ENCODE measurements at places on chromosomes 6 and 20.

DNA sequence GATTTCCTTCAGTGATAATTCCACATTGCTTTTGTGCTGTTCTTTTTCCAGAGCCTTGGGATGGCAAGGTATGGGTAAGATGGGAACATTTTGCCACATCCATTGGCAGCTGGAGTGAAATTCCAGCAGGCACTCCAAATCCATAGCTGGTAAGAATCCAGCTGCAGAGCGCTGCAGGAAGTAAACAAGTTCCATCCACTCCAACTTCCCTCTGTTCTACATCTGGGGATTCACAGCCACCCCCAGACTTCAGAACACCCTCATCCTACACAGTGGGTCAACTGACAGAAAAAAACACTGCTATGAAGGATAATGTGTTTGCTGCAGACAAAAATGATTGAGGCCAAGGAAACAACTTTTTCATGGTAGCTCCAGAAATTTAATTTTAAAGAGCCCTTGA, 747.8 kb downstream of the MAFB start:
- no peak for DNase-seq

GRCh38 chr20:57990396-57990987, 238.0 kb downstream of the ANKRD60 start:
- DNase-seq, result no peak

GRCh38 chr6:36752886-36753506, 55.4 kb downstream of the RAB44 start:
- peak; percentile 15 for DNase-seq

- no peak for DNase-seq
Observed at GRCh38 chr6:32956176-32956575, 3.3 kb upstream of the HLA-DMA start.

- DNase-seq, result no peak
Observed at GRCh38 chr6:167907837-167908681, 81.3 kb downstream of the AFDN start.

DNA sequence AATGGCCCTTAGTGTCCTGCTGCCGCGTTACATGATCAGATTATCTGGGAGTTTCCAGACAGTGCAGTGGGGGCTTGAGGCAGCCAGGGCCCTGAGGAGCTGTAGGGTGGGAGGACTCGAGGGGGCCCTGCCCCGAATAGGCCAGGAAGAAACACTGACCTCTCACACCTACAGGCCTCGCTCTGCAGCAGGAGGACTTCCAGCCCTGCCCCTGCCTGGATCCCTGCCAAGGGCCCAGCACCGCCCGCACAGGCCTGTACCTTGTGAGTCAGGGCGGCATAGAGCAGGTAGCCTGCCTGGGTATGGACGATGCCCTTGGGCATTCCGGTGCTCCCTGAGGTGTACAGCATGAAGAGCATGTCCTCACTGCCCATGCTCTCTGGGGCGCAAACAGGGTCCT, 30.1 kb upstream of the APMAP start:
- DNase-seq, result no peak

DNA sequence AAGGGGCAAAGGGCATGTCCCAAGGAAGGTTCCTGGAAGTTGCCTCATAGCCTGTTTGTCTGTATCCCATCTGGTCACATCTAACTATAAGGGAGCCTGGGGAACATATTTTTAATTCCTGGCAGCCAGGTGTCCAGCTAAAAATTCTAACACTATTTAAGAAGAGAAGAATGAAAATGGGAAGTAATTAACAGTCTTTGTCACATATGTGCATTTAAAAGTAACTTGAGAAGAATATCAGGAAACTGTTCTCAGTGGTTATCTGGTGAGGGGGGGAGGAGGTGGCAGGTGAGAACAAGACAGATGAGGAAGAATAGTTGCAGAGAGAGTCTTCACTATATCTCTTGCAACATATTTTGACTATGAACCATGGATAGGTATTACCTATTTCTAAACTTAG, 75.5 kb upstream of the ELOVL5 start:
- no peak for DNase-seq

DNA sequence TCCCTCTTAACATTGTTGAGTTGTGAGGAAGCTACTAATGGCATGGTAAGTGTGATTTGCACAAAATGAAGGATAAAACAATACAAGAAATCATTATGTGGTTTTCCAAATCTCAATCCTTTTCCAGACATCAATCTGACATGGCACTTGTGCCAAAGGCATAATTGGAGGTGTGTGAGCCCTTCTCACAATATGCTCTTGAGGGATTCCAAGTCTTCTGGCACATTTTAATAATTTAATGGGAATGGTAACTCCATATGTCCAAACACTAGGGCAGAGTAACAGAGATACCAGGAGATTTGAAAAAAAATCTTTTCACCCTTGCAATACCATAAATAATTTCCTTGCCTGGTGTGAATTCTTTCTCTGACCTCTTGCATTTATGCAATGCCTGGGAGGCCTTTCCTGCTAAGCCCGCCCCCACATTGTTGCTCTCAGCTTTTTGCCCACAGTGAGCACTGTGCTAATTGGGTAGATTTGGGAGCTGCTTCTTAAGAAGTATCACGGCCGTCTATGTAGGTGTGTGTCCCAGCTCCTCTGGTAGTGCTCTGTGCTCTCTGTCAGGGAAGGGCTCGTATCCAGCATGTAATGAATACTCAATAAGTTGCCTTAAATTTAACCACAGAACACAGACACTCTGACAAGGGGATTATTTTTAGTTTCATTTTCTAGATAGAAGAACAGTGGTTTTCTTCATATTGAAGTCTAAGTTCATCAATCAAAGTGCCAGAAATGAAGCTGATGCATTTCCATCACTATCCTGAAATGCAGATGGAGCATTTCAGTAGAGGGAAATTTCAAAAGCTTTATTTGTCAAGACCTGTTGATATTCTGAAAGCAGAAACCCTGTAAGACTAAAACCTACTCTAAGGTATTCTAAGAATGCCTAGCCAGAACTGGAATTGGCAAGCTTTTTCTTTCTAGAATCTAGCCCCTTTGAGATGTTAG, 54.4 kb upstream of the CEP85L start:
- peak; percentile 58 for DNase-seq

- DNase-seq, result no peak
Observed at GRCh38 chr6:19664878-19665612, 172.1 kb upstream of the ID4 start.

DNA sequence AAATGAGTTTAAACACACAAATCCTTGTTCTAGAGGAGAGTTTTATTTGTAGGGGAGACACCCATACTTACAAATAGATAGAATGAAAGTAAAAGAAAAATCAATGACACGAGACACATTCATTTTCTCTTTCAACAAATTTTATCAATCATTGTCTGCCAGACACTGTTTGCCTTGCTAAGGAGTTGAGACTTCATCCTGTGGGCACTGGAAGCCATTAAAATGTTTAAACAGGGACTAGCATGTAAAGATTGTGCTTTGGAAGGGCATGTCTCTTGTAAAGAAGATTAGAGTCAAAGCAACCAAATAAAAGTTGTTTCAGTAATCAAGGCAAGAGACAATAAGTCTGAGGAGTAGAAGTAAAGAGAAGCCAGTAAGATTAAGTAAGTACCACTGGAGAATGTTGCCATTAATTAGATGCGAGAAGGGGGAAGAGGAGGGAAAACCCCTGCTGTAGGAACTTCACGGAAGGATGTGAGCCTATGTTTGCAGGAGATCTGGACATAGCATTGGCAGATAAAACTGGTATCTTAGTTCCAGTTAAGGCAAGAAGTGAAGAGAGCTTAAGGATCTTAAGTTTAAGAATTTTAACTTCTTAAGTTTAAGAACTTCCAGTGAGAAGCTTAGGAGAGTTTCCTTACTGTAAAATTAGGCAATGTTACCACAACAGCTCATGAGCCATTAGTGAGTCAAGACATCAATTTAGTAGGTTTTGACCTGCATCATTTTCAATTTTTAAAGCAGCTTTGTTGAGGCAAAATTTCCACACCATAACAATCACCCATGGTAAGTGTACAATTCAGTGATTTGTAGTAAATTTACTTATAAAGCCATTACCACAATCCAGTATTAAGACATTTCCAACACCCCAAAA, 117.0 kb upstream of the UST start:
- no peak for DNase-seq

- DNase-seq, result peak; percentile 61
Observed at GRCh38 chr6:127907960-127908640, 7.2 kb upstream of the THEMIS start.

- no peak for DNase-seq
Observed at GRCh38 chr20:57211908-57212533, 54.4 kb downstream of the BMP7 start.

- peak; percentile 32 for DNase-seq
Observed at GRCh38 chr20:58847463-58847862, 3.2 kb downstream of the GNAS-AS1 start.

DNA sequence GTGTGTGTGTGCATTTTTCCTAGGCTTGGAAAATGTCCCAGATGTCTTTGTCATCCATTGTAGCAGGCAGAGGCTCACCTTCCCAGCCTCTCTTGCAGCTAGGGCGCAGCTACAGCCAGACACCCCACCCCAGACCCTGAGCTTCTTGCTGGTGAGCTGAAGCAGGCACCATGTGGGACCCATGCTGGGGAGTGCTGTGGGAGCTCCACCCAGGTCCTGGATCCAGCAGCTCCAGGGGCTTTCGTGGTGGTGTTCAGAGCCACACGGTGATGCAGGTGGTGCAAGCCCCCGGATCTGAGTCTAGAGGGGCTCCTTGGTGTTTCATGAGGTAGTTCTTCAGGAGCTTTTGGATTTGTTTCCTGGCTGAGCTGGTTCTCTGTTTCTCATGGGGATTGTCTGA, 56.0 kb upstream of the ZFP64 start:
- no peak for DNase-seq

GRCh38 chr6:137805622-137806021, 61.4 kb upstream of the TNFAIP3 start:
- no peak for DNase-seq

DNA sequence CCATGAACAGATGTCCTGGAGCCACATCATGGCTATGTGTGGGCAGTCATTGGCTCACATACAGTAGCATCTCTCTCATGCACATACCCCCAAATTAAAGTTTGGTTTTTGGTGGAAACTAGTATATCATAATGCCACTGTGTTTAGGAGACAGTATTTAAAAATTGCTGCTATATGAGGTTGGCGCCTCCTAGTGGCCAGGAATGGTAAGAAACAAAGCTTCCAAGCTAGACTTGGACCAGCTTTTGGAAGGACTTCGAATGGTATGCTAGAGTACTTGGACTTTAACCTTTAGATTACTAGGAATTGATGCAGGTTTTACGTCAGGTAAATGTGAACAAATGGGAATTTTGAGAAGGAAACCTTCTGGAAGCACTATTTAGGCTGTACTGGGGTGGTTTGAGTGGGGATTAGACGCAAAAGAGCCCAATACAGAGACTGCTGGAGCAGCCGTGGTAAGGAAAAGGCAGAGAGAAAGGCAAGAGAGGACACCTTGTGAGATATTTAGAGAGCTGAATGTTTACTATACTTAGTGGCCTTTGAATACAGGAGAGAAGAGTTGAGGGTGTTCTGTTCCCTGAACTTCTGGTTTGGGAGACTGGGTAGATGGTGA, 23.8 kb downstream of the PRSS35 start:
- peak; percentile 69 for DNase-seq

- DNase-seq, result no peak
Observed at GRCh38 chr6:44701637-44702101, 314.2 kb downstream of the CDC5L start.

- DNase-seq, result peak; percentile 84
Observed at GRCh38 chr6:134436281-134436815, 118.4 kb upstream of the SGK1 start.

- peak; percentile 66 for DNase-seq
Observed at GRCh38 chr6:85460921-85461797, 11.3 kb downstream of the NT5E start.

DNA sequence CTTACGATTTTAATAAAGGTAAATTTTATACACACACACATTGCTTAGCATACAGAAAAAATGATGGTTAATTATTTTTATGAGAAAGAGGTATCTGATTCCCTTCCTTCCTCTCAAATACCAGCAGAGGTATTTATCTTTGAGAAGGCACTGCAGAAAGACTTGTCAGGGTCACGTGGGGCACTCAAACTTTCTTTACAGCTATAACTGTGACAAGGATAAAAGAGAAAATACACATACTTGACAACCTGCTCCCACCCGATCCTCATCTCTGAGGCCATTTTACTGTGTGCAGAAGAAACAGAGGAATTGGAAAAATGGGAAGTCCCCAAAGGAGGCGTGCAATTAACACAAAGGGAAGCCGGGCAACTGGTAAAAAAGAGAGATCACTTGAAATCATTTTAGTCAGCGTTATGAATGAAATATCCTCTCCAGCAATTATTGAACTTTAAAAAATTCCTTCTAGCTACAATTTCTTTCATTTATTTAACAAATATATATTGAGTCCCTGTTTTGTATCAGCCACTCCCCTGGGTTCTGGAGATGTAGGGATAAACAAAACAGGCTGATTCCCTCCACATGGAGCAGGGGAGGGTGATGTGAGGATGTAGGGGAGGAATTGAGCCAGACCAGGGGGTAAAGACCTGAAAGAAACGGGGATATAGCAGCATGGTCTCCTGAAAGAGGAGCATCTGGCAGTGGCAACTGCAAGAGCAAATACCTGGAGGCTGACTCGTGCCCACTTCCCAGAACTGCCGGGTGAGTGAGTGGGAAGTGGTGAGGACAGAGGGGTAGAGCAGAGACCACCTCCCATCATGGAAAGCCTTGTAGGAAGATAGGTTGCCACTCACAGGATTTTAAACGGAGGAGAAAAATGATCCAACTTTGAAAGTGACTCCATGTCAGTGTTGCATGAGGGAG, 510.3 kb downstream of the KIF16B start:
- DNase-seq, result no peak

DNA sequence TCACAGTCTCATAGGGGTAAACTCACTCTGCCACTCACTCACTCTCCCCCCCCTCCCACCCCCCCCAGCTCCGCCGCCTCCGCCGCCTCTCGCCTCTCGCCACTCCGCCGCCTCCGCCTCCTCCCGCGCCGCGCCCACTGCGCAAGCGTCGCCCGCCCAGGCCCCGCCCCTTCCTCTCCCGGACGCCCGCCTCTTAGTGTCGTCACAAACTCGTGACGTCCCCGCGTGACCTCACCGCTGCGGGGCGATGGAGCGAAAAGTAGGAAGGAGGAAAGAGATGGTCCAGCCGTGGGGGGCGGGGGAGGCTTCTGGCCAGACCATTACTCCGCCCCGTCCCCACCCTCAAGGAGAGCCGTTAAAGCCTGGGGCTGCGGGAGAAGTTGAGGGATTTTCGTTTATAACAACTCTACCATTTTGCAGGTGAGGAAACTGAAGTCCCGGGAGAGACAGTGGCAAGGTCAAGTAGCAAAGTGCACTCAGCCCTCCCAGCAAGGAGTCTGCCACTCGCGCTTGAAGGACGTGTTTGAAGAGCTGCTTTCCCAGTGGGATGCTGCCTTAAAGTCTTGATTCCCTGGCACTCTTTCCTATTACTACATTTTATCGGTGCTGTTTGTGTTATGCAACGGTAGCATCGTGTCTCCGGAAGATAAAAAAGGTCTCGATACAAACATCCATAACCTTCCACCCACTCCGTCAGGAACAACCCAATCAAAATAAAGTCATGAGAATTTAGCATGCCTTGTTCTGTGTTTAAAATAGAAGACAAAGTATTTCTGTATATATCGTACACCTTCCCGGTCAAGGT, at the start of gene ILRUN:
Gene ILRUN, minus strand, starts transcription at position 29 of the 805 bp plus-strand sequence. CDS start 164 bp downstream, outside the sequence.
- DNase-seq, result peak; percentile 98

GRCh38 chr6:40164345-40164755, 230.1 kb upstream of the MOCS1 start:
- DNase-seq, result no peak

All from activated CD4-positive, alpha-beta T cell treated with anti-CD3 and anti-CD28 coated beads for 36 hours (primary cell).